ENCODE measurements at places on chromosomes 7 and 10.

GRCh38 chr10:74058658-74059057 lies 60.7 kb downstream of the VCL start:
- DNase-seq = peak; percentile 32

DNA sequence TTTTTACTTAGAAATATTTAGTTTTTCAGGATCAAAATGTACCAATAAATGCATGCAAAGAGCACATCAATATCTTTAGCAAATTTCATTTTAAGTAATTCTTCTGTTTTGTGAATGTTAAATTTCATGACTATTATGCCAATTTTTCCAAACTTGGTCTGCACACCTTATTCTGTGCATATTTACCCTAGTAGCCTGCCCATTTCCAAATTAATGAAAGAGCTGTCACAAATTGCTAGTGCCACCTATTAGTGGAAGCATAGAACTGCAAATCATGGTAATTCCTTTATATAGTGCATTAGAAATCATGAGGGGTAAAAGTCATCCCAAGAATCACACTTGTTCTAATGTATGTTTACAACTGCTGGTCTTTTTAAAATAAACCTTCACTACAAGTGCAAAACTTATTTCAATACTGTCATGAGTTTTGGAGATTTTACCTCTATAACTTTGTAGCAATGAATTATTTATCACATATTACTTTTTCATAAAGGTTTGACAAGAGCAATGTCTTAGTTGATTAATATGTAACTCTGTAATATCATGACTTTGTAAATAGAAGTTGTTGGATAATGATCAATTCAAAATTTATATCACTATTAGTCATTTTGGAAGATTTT lies 5.7 kb downstream of the SEMA3A start:
- peak; percentile 62 for DNase-seq

- no peak for DNase-seq
These were observed 792.6 kb upstream of the C7orf33 start for GRCh38 chr7:147798001-147798400.

GRCh38 chr7:32670110-32671025 lies 175.1 kb downstream of the AVL9 start:
- DNase-seq = peak; percentile 53

- peak; percentile 84 for DNase-seq
These were observed at the start of gene KBTBD2 for GRCh38 chr7:32891043-32891799. TSS of gene KBTBD2 (minus strand) at chr7:32891760. CDS start at chr7:32879604, 12,156 bp downstream.

DNA sequence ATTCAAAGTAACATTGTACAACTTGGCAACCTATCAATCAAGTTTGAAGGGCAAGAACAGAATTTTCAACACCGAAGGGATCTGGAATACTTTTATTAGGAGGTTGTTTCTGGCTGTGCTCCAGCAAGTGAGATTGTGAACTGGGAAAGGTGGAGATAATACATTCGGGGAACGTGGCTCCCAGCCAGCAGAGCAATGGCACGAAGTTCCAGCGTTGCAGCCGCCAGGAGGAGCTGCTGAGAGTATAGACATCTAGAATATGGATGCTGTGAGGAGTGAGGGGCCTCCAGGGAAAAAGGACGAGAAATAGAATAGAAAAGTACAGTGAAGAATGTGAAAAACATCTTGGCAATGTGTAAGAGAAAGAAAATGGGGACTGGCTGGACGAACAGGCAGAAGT lies 69.5 kb downstream of the TCERG1L start:
- DNase-seq = no peak

- DNase-seq = no peak
These were observed 11.7 kb downstream of the STAM start for GRCh38 chr10:17655567-17656146.

- DNase-seq = no peak
These were observed 30.3 kb upstream of the KEL start for GRCh38 chr7:142992427-142992826.

- DNase-seq = no peak
These were observed 19.8 kb upstream of the TMEM273 start for GRCh38 chr10:49207936-49208487.

DNA sequence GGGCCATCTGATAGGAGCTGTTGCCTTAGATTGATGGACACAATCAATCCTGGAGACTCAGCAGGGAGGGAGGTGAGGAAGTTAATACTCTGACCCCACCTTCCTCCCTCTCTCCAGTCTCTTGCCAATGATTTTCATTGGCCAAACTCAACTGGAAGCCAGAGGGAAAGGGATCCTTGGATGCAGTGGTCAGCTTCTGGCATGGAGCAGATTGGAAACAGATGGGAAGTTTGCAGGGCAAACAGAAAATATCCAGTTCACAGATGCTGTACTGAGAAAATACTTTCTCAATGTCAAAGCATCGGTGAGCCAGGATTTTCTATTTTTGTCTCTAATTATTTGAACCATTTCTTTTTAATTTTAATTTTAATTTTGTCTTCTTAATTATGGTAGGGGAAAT lies 170.8 kb downstream of the BBS9 start:
- DNase-seq = no peak

DNA sequence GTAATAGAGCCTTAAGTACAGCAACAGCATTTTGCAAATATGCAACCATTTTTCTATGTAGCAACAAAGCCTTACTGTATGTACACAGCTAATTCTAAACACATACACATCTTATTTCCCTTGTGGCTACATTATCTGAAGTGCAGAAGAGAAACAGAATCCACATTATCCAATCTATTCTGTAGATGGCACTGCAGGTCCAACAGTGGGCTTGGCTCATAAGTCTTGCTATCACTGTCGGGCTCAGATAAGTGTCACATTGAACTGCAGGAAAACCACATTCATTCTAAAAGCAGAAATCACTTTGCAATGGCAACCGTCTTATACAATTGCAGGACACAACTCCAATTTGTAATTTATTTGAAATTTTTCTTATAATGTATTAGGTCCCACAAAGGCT lies 109.8 kb upstream of the NOBOX start:
- DNase-seq = peak; percentile 39

GRCh38 chr10:132446661-132447445 lies 49.9 kb downstream of the PWWP2B start:
- DNase-seq = peak; percentile 88

DNA sequence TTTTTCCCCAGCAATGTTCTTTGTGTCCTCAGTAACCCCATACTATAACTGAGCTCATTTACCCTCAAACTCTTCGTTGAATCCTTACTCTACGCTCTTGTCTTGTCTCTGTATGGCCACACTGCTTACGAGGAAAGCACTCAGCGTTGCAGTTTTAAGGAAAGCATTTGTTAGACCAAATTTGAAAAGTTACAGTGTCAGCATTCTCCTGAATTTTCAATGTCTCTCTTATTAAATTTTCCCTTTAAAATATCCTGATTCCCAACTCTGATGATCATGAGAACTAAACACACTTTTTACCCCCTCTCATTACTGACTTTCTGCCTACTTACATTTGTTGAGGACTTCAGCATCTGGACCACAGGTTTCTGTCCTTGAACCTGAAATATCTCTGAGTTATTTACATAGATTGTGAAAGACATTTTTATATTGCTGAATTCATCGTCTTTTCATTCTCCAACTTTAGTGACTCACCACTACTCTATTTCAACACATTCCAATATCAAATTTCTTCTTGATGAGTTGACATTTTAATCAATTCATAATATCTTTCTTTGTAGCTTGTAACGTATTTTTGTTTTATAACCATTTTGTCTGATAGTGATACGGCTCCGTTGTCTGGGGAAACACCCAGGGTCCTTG lies 19.8 kb upstream of the VWDE start:
- DNase-seq = peak; percentile 76

GRCh38 chr10:6815346-6815745 lies 235.3 kb upstream of the PRKCQ start:
- no peak for DNase-seq

GRCh38 chr7:133437544-133437943 lies 184.7 kb downstream of the EXOC4 start:
- DNase-seq = no peak

GRCh38 chr7:14125998-14126397 lies 136.5 kb upstream of the ETV1 start:
- DNase-seq = no peak

DNA sequence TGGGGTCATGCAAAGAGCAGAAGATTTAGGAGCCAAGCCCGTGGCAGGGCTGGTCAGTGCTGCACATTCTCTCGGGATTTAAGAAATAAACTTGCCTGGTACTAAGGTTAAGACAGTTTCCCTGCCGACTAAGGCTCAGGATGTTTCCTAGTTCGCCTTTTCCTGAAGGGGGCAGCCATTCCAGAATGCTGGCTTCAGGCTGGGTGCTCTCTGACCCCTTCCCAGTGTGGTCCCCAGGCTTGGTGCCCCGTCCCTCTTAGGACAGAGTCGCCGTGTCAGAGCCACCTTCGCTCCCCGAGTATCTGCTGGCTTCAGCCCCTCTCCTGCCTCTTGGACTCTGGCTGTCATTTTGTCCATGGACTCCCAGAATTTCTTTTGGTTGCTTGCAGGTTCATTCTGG lies 117.2 kb downstream of the ELFN1 start:
- no peak for DNase-seq

DNA sequence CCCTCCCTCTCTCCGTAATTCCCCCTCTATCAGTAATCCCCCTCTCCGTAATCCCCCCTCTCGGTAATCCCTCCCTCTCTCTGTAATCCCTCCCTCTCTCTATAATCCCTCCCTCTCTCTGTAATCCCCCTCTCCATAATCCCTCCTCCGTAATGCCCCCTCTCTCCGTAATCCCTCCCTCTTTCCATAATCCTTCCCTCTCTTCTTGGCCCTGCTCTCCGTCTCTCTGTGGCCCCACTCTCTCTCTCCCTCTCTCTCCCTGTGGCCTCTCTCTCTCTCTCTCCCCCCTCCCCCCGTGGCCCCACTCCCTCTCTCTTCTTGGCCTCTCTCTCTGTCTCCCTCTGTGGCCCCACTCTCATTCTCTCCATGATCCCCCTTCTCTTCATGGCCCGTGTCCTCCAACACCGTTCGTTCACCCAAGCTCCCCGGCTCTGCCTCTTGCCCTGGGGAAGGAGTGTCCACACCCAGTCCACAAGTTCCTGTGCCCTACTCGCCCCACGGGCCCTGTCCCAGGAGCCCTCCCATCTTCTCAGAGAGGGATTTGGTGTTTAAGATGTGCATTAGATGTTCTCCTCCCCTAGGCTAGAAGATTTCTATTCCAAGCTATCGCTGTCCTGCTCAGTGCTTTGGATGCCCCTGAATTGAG lies 19.8 kb downstream of the SHH start:
- no peak for DNase-seq
